ENCODE measurements at places on chromosomes 6 and 20.

DNA sequence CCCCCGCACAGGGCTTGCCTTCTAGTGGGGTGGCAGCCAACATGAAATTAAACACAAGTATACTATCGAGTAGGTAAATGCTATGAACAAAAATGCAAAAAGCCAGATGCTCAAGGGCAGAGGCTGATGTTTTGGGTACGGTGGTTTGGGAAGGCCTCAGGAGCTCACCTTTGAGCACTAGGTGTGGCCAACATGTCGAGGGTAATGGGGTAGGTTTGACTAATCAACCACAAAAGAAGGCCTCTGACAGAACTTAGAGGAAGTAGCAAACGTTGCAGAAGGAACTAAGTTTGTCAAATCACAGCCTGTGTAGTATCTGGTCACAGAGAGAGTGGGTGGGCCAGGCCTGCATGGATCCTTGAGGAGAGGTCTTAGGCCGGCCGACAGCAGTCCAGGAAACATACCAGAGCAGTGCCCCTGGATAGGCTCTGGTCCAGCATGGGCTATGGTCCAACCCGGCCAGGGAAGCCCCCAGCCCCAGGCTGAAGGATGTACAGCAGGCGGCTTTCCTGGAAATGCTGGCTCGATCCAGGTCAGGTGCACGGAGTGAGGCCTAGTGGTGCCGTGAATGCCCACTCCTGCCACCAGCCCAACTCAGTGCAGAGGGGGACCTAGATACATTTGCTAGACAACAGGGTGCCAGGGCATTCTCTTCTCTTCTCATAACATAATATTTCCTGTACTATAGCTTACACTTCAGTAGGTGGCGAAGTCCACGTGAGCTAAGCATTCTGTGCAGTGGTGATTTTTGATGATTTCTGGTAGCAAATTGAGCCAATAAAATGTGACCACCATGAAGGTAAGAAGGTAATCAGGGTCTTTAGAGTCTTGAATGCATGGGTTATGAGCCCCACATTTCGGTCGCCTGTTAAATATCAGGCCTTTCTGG is 56.3 kb upstream of the CD93 start:
- DNase-seq, result no peak

GRCh38 chr6:157428427-157429202 is 47.6 kb downstream of the ZDHHC14 start:
- peak; percentile 48 for DNase-seq

GRCh38 chr20:14778875-14779274 is 441.5 kb upstream of the FLRT3 start:
- DNase-seq, result no peak

GRCh38 chr20:1469925-1470571 is 3.4 kb upstream of the NSFL1C start:
- DNase-seq, result no peak

- DNase-seq, result no peak
Observed at GRCh38 chr20:57685146-57685758, 24.6 kb downstream of the PMEPA1 start.

- DNase-seq, result no peak
Observed at GRCh38 chr20:17622851-17623508, 53.1 kb downstream of the DSTN start.

DNA sequence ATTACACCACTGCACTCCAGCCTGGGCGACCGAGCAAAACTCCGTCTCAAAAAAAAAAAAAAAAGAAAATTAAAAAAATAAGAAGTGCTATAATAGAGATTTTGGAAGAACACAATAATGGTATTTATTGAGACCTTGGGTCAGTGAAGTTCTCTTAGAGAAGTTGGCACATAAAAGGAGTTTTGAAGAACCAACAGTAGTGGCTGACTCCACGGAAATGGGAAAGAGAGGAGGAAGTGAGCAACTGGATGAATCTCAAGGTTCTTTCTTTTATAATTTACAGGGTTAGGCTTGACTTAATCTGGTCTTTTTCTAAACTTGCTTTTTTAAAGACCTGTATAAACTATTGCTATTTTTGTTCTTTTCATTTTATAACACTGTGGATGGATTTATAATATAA is 52.8 kb downstream of the TOMM6 start:
- DNase-seq, result no peak

DNA sequence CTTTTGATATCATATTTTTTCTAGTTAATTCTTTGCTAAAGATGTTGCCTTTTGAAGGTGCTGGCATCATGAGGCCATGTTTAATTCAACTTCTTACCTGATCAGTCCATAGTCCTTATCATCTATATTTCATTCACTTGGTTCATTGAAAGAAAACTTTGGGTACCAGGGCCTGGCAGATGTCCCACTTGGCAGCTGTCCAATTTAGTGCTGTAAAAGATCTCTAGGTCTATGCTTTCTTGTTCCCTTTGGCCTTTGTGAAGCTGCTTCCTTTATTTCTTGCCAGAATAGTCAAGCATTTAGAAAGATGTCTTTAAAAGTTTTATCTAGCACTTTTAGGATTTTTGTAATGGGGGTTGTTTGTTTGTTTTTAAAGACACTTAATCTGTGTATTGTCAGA is 61.7 kb upstream of the EYA4 start:
- DNase-seq, result no peak

- DNase-seq, result no peak
Observed at GRCh38 chr6:90941885-90942284, 355.0 kb upstream of the MAP3K7 start.

DNA sequence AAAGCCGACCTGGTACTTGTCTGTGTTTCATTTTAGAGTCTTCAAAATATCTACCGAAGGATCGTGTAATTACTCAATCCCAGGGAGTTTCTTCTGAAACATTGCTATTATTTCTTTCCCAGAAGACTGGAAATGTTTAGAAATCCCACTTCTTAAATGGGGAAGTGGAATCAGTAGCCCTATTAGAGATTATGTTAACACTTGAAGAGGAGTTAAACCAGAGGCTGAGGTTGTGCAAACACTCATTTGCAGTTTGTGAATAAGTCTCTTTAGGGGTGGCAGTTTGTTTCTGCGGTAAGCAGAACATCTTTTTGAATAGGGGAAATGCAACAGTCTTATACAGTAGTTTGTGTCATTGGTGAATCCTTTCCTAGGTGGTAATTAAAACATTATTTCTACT is 21.3 kb downstream of the DSP start:
- no peak for DNase-seq

DNA sequence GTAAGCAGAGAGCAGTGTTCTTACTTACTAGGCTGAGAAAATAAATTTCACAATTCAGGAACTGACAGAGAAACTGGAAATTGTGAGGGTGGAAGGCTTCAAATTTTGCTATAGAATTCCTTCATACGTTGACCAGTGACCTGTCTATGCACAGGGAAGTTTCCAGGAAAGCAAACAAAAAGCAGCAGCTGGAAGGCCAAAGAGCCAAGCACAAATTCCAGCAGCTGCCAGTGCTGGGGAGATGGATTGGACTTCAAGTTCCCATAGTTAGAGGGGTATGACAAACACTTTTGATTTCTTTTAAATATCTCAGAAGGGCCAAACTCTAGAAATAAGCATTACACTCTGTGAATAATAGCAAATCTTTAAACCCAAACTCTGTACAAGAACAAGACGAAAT is 299.1 kb upstream of the KCNQ5 start:
- DNase-seq, result no peak

DNA sequence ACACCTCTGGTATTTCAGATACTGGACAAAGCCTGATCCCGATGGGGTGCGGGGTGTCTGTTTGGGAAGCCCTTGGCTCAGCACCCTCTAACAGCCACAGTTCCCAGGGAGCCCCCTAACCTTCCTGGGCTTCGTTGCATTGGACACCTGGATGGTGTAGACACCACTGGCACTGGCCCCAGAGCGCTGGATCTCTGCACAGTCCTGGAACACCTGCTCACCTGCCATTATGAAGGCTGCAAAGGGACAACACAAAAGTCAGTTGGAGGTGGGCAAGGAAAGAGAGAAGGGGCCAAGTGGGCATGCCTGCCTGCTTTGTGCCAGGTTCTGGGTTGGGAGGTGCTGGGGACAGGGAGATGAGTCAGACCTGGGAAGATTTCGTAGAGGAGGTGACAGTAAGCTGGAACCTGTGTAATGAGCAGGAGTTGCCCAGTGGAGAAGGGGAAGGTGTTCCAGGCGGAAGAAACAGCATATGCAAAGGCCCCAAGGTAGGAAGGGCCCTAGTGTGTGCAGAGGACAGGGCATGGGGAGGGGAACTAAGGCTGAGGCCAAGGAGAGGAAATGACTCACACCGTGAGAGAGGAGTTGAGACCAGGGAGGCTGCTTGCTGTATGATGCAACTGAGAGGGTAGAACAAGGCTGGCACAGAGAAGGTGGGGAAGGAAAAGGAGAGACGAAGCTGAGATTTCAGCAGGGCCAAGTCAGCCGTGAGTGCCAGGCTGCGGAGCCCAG is 34.9 kb downstream of the ANGPT4 start:
- DNase-seq, result no peak

DNA sequence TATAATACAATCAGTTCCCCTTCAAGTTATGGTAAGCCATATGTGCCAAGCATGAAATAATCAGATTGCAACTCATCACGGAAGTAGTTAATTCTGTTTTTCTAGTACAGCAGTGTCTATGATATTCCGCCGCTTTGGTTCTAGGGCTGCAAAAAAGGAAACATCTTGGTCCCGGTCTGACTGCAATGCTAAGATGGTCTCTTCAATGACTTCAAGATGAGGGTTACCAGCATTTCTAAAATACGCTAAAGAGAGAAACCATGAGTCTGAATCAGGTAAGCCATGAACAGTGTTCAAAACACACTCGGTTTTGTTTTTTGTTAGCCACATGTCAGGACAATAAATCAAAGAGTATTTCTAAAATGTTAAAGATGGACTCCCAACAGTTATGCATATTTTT is 3.2 kb upstream of the ANKRD60 start:
- DNase-seq, result no peak

- no peak for DNase-seq
Observed at GRCh38 chr6:26216359-26216885, 129.2 kb downstream of the HFE start.

DNA sequence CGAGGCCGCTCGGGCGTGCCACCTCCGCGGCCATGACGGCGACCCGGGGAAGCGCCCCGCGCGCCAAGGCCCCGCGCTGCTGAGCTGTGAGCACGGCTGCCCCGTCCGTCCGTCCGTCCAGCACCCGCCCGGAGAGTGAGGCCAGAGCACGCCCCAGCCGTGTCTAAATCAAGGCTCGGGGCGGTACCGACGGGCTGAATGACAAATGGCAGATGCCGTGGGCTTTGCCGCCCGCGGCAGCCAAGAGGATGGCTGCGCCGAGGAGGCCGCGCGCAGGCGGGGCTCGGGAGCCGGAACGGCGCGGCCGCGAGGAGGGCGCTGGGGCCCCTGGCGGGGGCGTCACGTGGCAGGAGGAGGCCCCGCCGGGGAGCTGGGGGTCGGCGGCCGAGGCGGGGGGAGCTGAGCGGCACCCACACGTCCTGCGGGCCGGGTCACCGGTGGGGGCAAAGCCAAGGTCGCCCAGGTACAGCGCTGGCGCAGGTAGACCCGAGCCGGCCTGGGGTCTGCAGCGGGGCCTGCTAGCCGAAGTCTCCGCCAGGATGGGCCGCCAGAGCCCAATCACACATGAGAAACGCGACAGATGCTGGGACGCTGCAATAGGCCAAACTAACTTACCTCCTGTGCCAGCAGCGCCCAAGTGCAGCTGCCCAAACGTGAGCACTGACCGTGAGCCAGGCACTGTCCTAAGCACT is at the start of gene PLAGL1:
TSS of gene PLAGL1 (minus strand) at position 140 of the 692 bp plus-strand sequence. CDS start 60,123 bp downstream, outside the sequence.
- DNase-seq, result peak; percentile 10

GRCh38 chr6:149318581-149319286 is 1.2 kb downstream of the TAB2 start:
- no peak for DNase-seq

DNA sequence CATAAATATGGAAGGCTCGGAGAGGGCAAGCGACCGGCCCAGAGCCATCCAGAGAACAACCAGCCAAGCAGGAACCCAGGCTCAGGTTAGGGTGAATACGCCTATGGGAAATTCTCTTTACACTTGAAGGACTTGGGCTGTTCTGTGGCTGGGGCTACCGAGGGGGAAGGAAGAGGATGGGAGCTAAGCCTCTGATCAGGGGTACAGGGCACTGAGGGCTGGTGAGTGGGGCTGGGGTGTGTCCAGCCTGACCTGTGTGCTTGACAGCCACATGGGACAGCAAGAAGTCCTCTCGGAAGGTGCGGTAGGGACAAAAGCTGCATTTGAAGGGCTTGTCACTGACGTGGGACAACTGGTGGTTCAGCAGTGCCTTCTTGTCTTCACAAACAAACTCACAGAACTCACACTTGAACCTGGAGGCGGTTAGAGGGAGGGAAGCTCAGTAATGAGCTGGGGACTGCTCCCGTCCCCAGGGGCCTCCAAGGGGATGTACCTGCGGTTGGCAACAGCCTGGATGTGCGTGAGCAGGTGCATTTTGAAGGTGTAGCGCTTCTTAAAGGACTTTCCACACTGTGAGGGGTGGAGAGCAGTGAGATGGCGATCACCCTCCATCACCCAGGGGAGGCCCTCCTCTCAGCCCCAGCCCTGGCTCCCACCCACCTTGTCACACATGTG is 11.9 kb downstream of the ZNF335 start:
- no peak for DNase-seq

Data from stimulated activated CD4-positive, alpha-beta T cell treated with anti-CD3 and anti-CD28 coated beads, Interleukin-15, amount 100 ng/mL, for 1 hour (primary cell).